Anterior cingulate cortex (tissue), 58 donors: ENCODE measurements at places on chromosomes 11 and 22.

DNA sequence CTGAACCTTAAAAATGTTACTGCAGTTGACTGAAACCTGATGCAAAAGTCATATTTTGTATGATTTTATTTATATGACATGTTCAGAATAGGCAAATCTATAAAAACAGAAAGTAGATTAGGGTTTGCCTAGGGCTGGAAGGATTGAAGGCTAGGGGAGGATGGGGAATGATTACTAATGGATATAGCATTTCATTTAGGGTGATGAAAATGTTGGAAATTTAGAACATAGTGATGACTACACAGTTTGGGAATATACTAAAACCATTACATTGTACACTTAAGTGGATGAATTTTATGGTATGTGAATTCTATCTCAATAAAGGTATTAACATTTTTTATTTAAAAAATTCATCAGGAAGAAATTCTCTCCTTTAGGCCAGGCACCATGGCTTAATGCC lies 22.9 kb upstream of the PAFAH1B2 start:
- no peak for DNase-seq

DNA sequence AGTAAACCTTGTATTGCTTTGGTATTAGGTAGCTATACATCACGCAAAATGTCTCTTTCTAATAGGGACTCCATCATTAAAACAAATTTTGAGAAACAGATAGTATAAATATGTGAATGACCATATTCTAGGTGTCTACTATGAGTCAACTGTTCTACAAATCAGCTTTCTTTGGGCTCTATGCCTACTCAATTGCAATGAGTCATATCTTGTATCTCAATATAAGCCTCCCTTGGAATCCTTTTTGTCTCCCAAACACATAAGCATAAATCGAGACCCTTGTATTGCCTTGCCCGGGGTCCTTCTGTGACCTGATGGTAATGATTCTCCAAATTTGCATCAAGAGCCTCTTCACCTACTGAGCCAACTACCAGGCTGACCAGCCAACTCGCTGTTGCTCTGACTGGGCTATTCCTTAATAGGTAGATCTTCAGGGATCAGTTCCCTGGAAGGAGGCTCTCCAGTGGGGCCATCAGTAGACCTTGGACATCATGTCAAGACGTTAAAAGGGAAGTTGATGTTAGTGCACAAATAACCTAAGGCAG lies 22.2 kb downstream of the BLID start:
- no peak for DNase-seq

DNA sequence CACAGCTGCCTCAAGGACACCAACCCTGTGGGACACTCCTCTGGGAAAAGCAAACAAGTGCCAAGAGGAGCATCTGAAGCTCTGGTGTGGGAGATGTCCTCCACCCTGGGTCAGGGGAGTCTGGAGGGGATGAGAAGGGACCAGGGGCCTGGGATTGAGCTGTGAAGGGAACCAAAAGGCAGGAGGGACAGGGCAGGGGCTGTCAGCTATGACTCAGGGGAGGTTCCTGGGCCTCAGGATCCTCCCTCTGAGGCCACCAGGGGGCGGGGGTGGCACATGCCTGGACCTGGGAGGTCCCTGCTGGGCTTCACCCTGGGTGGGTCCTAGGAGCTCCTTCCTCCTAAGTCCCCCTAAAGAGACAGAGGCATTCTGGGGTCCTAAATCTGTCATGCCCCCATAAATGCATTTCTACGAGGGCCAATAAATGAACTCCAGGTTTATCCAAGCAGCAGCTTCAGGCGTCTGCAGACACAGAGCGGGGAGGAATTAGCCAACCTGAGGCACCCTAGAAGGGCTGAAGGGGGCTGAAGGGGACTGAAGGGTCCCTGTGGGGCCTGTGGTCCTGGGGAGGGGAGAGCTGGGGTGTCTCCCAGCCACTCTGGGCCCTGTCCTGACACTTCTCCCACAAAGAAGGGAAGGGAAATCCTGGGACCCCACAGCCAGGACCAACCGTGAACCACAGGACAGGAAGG lies 31.9 kb upstream of the IGLL5 start:
- no peak for DNase-seq

- no peak for DNase-seq
Observed at GRCh38 chr22:48210812-48211211, 1448.4 kb downstream of the TBC1D22A start.

DNA sequence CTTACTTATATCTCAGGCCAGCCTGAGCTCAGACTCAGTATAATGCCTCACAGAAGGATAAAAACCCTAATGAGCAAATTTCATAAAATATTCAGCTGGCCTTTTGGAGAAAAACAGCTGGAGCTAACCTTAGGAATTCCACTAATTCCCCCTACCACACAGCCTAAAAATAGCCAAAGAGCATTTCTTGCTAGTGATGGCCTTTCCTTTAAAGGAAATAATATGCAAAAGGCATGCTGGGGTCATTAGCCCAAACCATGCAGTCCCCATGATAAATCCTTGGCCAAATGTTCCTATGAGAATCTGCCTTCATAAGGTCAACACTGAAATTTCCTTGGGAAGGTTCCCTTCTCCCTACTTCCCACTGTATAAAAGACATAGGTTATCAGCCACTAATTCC lies 38.2 kb downstream of the SYTL2 start:
- DNase-seq = no peak
